ENCODE measurements at places on chromosomes 6 and 20.

DNA sequence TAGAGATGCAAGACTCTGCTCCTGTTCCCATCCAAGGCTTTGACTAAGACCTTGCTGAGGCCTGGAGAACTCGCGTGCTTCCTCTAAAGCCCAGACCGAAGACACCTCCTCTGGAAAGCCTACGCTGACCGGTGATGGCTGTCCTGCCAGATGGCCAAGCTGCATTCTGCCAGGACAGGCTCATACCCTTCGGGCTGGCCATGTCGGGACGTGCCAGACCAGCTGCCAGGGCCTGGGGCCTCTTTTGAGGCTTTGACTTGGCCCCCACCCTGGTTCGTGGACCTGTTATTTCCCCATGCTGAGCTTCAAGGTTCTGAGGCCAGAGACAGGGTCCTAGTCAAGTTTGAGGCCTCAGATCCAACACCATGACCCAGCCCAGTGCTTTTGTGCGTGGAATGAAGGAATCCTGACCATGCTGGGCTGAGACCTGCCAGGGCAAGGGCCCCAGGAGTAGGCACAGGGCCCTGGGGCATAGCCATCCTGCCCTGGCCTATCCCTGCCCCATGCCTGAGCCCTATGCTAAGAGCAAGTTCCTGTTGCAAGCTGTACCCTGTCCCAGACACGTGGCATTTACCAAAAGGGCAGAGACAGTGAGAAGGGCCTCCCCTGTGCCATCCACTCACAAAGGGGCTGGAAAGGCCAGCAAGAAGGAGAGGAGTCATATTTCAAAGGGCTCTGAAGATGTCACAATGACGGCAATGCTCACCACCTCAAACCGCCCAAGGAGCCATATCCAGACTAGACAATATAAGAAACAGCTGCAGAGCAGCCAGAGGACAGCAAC lies 42.8 kb downstream of the MRPL14 start:
- DNase-seq: no peak

- DNase-seq: peak; percentile 92
Measured at GRCh38 chr6:26553264-26553634, 15.1 kb downstream of the HMGN4 start.

DNA sequence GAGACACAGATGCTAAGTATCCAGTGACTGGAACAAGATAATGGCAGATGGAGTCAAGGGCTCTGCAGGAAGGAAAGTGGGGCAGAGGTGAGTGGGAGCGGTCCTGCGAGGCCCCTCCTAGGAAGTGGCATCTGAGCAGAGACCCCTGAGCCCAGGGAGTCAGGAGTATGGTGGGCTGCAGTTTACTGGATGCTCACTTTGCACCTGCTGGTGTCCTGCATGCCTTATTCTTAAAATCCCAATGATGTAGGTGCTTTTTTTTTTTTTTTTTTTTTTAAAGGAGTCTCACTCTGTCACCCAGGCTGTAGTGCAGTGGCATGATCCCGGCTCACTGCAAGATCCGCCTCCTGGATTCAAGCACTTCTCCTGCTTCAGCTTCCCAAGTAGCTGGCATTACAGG lies 5.6 kb downstream of the CEBPB start:
- peak; percentile 76 for DNase-seq

DNA sequence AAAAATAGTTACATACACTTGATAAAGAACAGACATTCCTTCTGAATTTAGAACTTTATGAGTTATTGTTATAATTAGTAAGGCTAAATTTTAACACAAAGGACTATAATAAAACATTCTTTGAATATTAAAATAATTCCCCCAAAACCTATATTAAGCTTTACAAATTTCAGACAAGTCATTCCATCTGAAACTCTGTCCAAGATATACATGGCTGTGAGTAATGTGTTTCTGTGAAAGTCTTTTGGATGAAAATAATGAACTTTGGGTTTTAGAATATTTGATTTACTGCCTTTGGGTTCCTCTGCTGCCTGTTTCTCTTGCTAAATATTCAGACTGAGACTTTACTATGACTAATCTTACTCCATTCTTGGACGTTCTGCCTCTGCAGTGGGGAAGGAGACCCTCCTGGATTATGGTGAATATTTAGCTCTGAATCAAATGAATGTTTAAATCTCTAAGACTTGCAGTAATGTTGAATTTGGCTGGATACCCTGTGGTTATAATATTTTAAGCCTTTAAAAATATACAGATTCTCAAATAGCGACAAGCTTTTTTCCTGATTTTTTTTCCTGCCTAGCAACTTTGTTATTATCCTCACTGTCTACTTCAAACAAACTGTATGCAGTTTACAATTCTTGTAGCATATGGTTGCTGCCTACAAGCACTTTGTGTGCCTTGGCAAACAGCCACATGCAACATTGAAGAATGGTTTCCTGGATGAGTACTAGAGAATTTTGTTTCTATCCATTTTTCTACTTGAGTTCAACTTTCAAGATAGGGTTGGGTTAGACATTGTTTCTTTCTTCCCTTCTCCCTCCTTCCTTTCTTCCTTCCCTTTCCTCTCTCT lies 51.4 kb downstream of the TXLNB start:
- no peak for DNase-seq

- DNase-seq: no peak
Measured at GRCh38 chr6:116530436-116530835, 15.0 kb downstream of the TRAPPC3L start.

- no peak for DNase-seq
Measured at GRCh38 chr20:14415467-14415866, 78.1 kb upstream of the FLRT3 start.

DNA sequence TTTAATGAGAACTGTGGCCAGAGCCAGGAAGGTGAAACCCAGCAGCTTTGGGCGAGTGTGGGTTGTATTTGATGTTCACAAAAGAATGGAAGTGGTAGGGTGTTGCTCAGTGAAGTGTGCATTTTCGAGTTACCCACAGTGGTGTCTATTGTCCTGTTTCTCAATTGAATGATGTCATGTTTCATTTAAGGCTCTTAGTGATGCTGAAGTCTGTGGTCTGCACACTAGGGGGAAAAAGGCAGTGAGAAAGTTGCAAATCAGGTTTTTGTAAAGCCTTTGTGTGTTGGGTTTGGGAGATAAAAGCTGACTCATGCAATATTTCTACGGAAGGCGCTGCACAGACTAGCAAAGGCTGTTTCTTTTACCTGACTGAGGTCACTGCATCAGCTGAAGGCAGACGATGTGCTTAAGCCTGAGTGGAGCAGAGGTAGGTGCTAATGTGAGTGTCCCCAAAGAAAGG lies 121.1 kb downstream of the PLEKHG1 start:
- DNase-seq: no peak

DNA sequence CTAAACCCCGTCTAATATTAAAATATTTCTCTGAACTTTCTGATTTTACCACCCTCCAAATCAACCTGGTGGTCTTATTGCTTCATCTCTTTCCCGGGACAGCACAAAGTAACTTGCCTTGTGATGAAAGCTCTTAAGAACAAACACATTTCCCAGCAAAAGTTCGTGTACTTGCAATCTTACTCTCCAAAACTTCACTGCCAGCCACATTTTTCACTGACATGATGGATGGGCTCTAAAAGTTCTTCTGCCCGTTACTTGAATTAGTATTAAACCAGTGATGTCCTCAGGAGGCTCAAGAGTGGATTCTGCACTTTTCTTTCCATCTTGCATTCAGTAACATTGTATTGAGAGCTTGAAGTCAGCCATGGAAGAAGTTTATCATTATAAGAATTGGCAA lies 731.6 kb upstream of the GJE1 start:
- no peak for DNase-seq

- DNase-seq: no peak
Measured at GRCh38 chr6:90820436-90820835, 233.6 kb upstream of the MAP3K7 start.

GRCh38 chr6:6277413-6277812 lies 43.0 kb downstream of the F13A1 start:
- no peak for DNase-seq

DNA sequence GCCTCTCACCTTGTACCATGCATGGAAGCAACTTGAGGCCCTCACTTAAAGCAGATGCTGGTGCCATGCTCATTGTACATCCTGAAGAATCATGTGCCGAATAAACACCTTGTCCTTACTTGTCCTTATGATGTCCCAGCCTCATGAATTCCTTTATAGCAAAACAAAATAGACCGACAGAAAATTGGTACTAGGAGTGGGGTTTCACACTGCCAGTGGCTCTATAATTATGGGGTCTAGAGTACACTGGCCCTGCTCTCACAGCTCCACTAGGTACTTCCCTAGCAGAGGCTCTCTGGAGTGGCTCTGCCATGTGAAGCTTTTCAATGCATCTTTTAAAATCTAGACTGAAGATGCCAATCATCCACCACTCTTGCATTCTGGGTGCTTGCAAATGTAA lies 101.2 kb downstream of the HTR1B start:
- no peak for DNase-seq

DNA sequence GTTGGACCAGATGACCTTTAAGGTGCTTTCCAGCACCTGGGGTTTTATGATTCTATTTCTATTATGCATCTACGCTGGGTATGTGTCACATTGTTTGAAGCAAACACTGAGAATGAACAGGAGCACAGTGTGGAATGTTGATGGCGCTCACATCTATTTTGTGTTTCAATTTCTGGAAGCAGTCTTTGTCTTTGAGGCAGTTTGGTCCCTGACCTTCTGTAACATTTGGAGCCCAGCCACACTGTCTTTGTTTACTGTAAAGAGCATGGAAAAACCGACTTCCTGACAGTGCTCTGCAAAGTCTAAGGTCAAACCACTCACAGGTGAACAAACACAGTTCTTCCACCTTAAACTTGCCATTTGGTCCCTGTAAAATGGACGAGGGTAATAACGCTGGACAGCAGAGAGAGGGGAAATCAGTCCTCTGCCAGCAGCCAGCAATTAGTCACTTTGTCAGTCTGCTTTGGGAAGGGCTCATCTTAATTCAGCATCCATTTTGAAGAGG lies 155.5 kb downstream of the PRL start:
- DNase-seq: no peak

DNA sequence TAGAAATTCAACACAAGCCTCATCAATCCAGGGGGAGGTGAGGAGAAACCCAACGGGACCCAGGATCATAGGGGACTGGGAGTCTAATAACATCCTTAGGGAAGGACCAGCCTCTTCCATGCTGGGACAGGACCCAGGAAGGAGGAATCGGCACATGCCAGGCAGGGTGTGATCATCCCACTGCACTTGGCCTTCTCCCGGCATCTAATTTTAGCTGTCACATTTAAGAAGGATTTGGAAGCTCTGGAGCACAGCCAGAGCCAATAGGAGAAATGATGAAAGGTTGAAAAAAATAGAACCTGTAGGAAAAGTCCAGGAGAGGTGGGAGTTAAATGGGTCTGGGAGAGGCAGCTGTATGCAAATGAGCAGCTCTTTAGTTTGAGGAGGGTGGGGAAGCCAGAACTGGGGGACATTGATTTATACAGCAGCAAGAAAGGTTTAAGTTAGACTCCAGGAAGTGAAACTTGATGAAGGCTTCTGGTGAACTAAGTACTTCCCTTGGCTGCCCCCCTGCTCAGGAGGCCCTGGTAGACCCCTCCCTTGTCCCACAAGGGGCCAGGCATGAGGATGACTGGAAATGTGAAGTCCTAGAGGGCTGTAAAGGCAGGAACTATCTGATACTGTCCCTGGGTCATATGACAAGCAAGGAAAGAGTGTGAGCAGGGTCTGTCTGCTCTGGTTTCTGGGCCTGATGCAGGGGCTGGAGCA lies 260.3 kb downstream of the LRFN2 start:
- no peak for DNase-seq

DNA sequence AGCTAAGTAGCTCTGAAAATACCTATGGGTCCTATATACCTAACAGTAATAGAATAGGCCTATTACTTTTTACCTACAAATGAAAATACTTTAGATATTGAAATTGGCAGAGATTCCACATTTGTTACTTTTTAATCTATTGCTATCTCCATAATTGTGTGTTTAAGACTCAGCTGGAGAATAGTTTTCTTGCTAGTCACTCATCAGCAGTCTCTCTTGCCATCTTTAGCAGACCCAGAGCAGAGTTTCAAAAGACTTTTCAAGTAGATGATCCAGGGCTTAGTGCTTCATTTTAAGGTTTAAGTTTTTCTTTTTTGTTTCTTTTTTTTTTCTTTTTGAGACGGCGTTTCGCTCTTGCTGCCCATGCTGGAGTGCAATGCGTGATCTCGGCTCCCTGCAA lies 12.9 kb downstream of the ANKS1A start:
- DNase-seq: no peak

GRCh38 chr6:158959552-158959951 lies 40.5 kb downstream of the RSPH3 start:
- DNase-seq: no peak

- DNase-seq: no peak
Measured at GRCh38 chr6:170201361-170201760, 89.5 kb downstream of the DLL1 start.

- DNase-seq: no peak
Measured at GRCh38 chr20:54473340-54473739, 2.1 kb upstream of the DOK5 start.

DNA sequence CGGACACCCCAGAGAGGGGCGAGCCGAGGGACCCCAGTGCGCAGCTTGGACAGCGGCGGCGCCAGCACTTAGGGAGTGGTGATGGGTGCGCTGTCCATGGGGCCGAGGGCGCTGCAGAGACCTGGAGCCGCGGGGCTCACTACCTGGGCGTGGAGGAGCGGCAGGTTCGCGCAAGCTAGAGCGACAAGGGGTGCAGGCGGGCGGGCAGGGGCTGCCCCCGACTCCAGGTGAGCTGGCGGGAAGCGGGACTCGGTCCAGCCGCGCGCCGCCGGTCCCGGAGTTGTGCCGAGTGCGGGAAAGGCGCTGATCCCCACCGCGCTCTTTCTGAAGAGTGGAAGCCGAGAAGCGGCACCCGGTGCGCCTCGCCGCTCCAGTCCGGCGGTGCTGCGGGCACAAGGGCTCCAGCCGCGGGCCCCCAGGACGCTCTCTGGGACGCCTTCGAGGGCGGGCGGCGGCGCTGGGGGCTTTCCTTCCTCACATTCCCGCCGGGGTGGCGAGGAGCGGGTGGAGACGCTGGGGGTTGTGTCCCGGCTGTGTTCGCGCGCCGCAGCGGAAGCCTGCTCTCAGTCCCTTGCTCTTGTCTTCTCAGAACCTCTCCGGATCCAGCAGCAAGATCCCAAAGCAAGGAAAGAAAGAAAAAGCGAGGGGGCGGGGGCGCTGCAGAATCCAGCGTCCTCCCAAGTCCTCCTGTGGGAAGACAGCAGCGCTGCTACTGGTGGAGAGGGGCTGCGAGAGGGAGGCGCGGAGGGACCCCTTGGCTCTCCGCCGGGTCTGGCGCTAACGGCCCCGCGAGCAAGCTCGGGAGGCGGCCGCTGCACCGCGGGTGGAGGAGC lies at the start of gene B3GAT2:
B3GAT2 (minus strand) TSS at position 610 of the 833 bp plus-strand sequence. CDS start 631 bp downstream, outside the sequence.
- DNase-seq: no peak

GRCh38 chr6:154767003-154767723 lies 33.9 kb downstream of the SCAF8 start:
- DNase-seq: peak; percentile 75

Data from erythroblast (primary cell).